ENCODE measurements at places on chromosomes 2 and 18.

DNA sequence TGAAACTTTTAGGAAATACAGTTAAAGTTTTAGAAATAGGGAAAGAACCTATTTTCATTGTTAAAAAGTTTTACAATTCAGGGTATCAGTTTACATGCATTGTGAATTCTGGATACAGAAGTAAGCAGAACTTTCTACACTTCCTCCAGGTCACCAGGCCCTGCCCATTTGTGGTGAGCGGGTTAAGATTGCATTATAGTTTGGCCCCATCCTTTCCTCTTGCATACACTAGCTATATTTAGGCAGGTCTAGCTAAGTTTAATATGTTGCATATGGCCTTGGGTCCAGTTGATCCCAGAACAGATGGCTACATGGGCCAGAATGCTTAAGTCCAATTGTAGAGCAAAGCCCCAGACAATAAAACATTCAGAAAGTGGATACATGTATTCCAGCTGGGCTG lies 4.8 kb downstream of the VWA3B start:
- H3K4me3 ChIP-seq = no peak overlapping the region
- no peaks in the 10 kb centered on the region for H3K36me3 ChIP-seq
- peaks cover 10% of the 10 kb centered on the region for H3K4me1 ChIP-seq
- no peak overlapping the region for H3K27ac ChIP-seq
- H3K27me3 ChIP-seq = peaks cover 8% of the 10 kb centered on the region
- DNase-seq = peak; percentile 28

- H3K36me3 ChIP-seq = no peaks in the 10 kb centered on the region
- H3K4me3 ChIP-seq = no peak overlapping the region
- H3K27ac ChIP-seq = peak overlapping the region; percentile 32
- H3K27me3 ChIP-seq = no peaks in the 10 kb centered on the region
- no peaks in the 10 kb centered on the region for H3K4me1 ChIP-seq
Observed at GRCh38 chr18:7084080-7085065, 33.2 kb downstream of the LAMA1 start.

DNA sequence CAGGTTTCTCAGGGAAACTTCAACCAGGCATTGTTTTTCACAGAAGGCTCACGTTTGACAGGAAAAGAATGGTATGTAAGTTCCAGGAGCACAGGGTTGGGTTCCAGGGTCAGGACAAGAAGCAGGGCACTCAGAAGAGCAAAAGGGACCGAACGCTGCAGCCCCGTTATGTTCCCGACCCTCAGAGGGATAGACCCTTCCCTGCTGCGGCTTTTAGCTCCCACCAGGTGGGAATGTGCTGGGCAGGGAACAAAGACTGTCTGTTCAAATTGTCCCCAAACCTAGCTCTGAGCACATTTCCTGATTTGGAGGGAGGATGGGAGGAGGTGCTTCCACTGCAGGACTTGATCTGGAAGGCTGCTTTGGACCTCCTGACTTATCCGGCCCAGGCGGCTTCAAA lies 130.1 kb downstream of the RAB3GAP1 start:
- H3K36me3 ChIP-seq = no peaks in the 10 kb centered on the region
- no peaks in the 10 kb centered on the region for H3K4me1 ChIP-seq

GRCh38 chr18:38933322-38933721 lies 1367.7 kb upstream of the CELF4 start:
- H3K36me3 ChIP-seq = no peaks in the 10 kb centered on the region
- no peak overlapping the region for H3K4me3 ChIP-seq
- DNase-seq = no peak
- no peak overlapping the region for H3K27ac ChIP-seq

Measured in muscle of leg (tissue), 16 donors.